GM04504 (cell line): ENCODE measurements at places on chromosomes 3 and 15.

DNA sequence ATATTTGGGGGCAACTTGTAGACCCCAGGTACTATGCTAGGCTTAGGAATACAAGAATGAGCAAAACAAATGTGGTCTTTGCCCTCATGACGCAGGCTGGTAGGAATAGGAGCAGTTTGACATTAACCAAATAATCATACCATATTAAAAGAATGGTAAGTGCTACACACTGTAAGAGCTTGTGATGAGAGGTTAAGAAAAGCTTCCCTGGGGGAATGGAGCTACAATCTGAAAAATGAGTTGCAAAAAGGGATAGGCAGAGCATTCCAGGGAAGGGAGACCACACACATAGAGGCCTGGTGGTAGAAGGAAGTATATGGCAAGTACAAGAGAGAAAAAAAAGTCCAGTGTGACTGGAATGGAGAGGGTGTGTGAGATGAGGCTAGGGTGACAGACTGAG is 37.3 kb downstream of the TMOD3 start:
- no peak for DNase-seq

DNA sequence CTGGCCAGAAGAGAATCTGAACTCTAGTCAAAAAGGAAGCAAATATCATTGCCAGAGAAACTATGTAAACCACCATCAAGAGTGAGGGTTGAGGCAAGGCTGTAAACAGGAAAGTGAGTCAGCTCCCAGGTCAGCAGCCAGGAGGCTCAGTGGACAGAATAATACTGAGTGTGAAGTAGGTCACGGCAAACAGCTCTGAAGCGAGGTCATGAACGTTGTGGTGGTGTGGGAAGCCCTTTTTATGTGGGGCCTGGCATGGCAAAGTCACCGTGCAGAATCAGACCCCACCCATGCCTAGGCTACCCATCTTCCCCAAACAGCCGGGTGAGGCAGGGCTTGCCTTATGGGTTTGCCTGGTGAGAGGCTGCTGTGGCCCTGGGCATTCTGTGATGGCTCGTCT is 43.9 kb downstream of the THBS1 start:
- DNase-seq = peak; percentile 83

GRCh38 chr15:88090481-88091011 is 166.0 kb downstream of the NTRK3 start:
- no peak for DNase-seq

DNA sequence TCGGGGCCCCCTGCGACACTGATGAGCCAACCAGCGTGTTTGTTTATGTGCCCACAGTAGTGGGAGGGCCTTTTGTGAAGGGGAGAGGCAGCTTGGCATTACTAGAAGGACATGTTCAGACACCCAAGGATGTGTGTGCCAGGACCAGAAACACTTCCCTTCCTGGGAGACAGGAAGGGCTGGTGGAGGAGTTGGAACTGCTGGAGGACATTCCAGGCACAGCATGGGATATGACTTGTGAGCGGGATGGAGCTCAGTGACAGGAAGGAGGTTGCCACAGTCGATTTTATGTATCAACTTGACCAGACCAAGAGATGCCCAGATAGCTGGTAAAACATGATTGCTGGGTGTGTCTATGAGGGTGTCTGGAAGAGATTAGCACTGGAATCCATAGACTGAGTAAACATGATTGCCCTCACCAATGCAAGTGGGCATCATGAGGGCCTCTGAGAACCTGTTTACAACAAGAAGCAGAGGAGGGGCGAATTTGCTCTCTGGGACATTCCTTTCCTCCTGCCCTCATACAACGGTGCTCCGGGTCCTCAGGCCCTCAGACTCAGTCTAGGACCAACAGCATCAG is 106.4 kb upstream of the TLE3 start:
- no peak for DNase-seq

DNA sequence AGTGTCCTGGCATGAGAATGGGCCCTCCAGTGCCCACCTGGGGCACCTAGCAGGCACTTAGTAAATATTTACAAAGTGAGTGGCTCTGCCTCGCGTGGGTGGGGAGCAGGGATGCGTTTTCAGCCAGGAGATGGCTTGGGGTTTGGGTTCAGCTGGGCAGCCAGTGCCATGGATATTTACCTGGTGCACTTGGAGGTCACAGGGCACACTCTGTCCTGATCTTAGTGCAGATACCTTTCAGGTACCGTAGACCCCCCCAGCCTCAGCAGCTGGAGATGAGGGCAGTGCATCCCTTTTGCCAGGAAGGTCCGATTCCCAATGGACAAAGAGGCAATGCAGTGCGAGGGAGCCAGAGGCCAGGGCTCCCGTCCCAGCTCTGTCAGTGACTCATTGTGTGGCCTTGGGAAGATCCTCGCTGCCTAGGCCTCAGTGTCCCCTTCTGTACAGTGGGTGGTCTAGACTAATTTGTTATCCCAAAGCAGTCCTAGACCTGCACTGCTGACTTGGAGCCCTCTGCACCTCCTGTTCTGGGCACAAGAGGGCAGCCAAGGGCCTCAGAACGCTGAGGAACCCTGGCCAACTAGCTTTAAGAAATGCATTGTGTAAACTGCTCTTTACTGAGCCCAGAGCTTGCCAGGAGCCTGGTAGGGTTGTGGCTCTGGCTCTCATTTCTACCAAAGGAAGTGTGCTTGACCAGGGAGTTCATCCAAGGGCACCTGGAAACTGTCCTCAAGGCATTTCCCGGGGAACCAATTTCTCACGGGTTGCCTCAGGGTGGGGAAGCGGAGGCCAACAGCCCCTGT is 16.0 kb downstream of the HDAC11 start:
- peak; percentile 85 for DNase-seq

DNA sequence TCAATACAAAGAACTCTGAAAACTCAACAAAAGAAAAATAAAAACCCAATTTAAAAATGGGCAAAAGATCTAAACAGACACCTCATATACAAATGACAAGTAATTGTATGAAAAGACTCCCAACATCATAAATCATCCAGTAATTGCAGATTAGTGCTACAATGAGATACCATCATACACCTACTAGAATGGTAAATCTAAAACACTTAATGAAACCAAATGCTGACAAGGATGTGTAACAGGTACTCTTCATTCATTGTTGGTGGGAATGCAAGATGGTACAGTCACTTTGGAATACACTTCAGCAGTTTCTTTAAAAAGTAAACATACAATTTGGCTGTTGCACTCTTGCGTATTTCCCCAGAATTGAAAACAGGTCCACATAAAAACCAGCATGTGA is 68.4 kb downstream of the LHFPL4 start:
- DNase-seq = no peak

DNA sequence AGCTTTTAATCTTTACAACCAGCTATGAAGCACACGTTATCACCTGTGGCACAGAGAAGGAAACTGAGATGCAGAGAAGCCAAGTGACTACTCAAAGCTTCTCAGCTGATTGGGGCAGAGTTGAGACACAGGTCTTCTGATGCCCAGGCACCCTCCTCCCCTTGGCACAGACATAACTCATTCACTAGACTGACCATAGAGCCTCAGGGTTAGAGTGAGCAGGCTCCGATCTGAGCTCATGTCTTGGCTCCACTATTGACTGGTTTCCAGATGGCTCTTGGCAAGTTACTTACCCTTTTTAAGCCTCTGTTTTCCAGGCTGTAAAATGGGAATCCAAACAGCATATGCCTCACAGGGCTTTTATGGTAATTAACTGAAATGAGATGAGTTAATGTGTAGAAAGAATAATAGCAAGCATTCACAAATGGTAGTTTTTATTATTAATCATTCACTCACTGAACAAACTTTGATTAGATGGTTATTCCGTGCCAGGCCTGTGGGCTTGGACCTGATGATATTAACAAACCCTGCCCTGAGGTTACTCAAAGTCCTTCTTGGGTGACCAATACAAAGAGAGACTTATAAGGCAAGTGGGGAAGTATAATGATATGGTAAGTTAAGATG is 184.3 kb downstream of the ANXA2 start:
- DNase-seq = no peak

DNA sequence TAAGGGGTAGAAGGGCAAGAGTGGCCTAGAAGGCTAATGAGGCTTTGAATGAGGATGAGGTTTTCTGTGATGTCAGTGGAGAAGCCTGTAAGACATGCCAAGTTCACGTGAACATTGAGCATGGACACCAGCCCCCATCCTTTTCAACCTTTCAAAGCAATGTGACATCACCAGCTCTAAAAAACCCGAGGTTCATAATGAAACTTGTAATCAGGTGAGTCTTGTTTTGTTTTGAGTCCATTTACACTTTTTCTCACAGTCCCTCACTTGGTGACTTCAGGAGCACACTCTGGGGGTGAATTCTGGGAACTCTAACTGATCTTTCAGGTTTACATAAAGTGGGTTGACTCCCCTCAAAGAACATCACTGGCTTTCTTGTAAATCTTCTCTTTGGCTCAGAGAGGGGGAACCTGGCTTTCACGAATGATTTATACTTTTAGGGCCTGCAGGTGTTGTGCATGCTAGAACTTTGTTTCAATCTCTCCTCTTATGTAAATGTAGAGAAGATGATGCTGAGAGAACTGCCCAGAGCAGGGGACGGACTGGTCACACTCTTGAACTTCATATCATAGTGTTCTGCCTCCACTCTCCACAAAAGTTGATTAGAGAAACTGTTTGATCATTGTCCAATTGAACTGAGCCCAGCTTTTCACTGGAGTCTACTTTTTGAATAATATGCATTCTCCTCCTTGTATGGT is 224.7 kb upstream of the SATB1 start:
- no peak for DNase-seq

- DNase-seq = peak; percentile 73
These were observed 34.3 kb downstream of the TMEM44 start for GRCh38 chr3:194598771-194599557.

- no peak for DNase-seq
These were observed 150.3 kb downstream of the SLC9A9 start for GRCh38 chr3:143697975-143698374.

DNA sequence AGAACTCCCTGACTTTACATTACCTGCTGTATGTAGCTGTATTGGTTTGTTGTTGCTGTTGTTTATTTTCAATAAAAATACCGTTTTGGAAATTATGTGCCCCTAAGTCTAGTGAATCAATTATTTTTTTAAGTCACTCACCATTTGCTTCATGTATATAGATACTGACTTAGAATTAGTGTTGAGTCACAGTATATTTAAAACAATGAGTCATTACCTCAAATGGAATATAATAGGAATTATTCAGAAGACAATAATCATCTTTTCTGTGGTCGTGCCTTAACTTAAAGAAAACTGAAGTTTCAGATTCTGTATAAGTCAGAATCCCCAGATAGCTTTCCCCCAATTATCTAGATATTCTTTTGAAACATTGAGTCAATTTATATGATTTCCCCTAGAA is 21.0 kb upstream of the ALDH1A2 start:
- no peak for DNase-seq

DNA sequence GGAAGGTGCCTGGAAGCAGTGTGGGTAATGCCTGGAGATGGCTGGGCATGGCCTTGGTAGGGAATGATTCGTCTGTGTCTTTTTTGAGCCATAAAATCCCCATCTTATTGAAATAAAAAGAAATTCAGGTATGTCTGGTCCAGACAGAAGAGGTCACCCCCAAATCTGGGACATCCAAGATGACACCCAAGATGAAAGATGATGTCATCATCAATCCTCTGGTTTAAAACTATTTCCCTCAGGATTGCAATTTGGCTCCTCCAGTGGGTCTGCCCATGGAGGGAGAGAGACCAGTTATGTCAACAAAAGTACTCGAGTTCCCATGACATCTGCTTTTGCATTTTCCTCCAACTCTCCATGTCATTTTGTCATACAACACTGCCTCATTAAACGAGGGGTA is 16.7 kb upstream of the CCR9 start:
- no peak for DNase-seq
